Activated CD8-positive, alpha-beta memory T cell treated with anti-CD3 and anti-CD28 coated beads for 4 hours (primary cell): ENCODE measurements at places on chromosomes 3 and 15.

DNA sequence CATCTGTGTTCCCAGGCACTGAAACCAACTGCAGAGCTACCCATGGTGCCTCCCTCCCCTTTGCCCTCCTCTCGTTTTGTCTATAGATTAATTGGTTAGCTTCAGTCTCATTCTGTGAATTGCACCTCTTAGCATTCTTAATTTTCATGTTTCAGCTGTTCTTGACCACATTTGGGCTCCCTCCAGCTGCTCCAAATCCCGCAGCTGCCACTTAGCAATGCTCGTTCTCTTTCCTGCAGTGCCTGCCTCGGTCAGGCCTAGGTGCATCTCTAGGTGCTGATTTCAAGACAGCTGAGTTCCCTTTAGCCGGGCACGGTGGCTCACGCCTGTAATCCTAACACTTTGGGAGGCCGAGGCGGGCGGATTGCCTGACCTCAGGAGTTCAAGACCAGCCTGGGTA, 47.0 kb upstream of the SMAD3 start:
- no peak for DNase-seq

DNA sequence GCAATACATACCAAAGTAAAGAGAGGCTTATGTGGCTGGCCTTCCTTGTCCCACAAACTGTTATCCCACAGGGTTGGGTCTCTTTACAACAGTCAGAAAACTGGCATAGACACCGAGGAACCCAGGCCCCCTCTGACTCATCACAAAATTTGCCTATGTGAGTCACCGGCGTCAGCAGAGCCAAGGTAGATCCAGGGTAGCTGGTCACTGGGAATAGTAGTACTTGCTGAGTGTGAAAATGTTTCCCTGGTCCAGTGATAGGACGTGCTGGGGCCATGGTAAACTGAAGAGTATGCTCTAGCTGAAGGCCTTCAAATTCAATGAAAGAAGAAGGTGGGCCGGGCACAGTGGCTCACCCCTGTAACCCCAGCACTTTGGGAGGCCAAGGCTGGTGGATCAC, 27.1 kb upstream of the SKIL start:
- DNase-seq = no peak

GRCh38 chr3:185701611-185702261, 115.6 kb downstream of the SENP2 start:
- DNase-seq = no peak

- no peak for DNase-seq
These were observed 51.4 kb upstream of the CHMP2B start for GRCh38 chr3:87175732-87176131.

DNA sequence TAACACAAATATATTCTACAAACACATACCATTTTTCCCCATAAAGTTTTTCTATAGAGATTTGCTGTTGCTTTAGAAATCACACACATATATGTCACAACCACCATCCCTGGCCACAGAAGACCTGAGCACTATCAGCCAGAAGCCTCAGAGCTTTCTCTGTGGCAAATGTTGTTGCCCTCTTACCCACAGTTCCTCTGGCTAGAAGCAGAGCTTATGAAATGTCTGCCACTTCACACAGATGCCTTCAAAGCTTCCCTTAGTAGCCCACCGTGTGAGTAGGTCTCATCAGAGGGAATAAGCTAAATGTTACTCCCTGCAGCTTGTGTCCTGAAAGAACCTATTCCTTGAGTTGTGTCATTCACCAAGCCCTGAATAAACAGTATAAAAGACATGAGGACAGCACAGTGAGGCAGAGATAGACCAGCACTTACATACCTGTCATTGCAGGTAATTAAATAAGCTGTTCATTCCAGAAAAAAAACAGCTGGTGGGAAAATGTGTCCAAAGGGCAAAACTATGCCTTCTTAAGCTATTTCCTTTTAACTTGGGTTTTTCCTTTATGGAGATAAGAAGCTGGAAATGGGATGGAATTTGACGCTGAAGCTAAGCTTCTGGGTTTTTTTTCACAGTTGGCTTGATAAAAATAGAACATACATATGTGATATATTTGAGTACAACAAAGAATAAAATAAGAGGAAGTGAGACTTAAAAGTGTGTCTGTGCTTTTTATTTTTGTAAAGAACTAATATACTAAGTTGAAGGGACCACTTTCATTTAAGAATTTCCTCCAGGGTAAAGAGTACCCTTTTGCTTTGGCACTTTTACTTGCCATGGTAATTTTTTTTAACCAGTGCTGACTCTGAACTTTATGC, 391.4 kb downstream of the KCNH8 start:
- no peak for DNase-seq

DNA sequence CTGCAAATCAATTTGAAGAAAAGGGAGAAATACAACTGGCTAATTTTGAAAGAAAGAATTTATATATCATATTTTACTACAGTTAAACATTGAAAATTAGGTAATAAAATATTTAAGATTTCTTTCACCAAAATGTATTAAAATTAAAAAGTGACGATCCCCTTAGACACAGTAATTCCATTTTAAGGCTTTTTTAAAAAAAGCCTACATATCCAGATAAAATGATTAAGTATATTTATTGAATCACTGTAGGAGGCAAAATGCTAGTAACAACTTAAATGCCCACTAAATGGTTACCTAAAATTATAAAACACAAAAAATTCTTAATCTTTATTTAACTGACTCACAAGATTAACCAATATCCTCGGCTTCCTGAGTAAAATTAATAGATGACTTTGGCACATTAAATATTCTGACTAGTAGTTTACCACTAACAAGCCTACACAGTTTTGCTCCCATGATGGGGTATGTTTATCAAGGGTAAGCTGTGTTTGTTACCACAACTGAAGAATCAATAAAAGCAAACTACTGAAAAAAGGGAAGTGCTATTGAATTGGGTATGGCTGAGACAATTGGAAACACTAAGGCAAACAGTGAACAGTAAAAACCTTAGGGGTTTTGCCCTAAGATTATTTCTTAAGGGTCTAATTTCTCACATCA, 28.4 kb downstream of the ANKRD28 start:
- DNase-seq = no peak

DNA sequence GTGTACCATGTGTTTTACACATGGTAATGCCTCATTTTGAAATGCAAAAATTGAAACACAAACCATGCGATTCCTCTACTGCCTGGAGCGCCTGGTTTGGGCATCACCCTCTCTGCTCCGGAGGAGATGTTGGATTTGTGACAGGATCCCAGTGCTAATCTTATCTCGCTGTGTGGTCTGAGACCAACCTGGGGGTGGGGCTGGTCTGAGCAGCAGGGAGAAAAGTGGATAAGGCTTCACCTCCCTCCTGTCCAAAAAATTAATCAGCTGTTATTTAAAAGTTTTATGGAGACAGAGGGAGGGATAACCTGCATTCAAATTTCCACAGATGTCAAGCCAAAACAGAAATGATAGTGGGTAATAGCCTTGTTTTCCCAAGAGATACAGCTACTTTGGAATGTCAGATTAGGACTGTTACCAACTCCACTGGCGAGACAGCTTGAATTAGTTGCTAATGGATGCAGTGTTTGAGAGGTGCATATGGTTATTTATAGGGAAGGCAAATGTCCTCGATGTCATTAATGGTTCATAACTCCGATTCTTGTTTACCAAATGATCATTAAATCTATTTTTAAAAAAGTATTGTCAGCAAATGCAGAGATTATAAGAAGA, 54.0 kb upstream of the SKOR1 start:
- DNase-seq = no peak

DNA sequence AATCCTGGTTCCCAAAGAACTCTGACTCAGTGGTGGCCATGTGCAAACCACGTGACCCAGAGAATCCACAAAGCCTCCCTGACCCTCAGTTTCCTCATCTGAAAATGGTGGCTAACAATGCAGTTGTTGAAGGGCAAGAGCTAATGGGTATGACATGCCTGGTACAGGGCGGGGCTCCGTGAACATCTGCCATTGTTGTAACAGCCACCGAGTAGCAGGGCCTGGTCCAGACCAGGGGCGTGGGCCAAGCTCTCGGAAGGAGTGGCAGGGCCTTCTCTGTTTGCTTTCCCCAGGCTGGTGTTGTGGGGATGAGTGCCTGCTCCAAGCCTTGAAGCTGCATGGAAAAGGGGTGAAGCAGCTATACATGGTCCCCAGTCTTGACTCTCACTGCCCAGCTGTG, 13.4 kb downstream of the MAPKAPK3 start:
- DNase-seq = no peak

GRCh38 chr3:50274371-50275104, 4.3 kb upstream of the LSMEM2 start:
- DNase-seq = peak; percentile 30
